Smooth muscle cell of the brain vasculature (primary cell): ENCODE measurements at places on chromosomes 2 and 18.

- DNase-seq, result no peak
These were observed 52.5 kb downstream of the POLR1A start for GRCh38 chr2:86053166-86053565.

DNA sequence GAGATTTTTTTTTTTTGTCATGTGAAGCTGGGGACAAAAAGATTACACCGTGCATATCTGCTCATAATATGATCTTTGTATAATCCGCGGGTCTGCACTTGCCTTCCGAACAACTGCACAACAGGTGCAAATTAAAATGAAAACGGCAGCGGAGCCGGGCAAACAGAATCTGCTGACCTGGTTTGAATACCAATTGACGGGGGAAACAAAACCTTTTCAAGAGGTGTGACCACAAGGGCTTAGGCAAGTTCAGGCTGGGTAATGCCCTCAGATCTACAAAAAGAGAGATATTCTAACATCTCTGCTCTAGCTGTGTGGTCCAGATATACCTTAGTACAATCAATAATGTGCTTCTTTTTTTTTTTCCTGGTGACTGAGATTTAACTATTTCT, 88.5 kb downstream of the ZEB2 start:
- DNase-seq, result no peak

- no peak for DNase-seq
These were observed 99.8 kb downstream of the CACNB4 start for GRCh38 chr2:151999053-151999452.

- no peak for DNase-seq
These were observed 17.7 kb upstream of the SIX2 start for GRCh38 chr2:45026924-45027450.

- no peak for DNase-seq
These were observed 27.8 kb upstream of the RNF125 start for GRCh38 chr18:31990823-31991222.

GRCh38 chr2:144948205-144948855, 428.4 kb upstream of the ZEB2 start:
- DNase-seq, result no peak

DNA sequence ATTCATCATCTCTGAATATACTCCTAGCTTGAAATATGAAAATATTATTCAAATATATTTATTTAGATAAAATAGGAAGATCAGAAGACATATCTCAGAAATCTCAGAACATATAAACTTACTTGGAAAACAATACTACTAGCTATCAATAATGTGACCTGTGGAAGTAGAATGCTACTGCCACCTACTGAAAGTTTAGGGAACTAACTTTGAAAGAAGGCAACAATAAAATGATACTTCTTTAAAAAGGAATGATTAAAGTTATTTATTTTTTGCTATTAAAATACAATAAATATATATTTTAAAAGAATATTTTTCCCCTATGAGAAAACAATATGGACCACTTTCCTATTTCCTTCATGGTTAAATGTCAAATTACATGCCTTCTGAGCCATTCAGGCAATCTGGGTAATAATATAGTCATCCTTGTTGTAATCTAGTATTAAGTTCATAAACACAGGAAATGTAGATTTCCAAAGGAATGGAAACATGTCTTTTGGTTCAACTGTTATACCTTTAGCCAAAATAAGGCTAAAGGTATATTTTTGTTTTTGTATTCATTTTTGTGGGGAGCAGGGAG, 26.0 kb downstream of the ACADL start:
- peak; percentile 3 for DNase-seq

GRCh38 chr2:223826995-223827394, 10.4 kb downstream of the AP1S3 start:
- DNase-seq, result no peak
